Fibroblast of villous mesenchyme (primary cell): ENCODE measurements at places on chromosomes 1 and 21.
A peak's percentile ranks its signal among the peaks of the same experiment; 100 is the strongest.

DNA sequence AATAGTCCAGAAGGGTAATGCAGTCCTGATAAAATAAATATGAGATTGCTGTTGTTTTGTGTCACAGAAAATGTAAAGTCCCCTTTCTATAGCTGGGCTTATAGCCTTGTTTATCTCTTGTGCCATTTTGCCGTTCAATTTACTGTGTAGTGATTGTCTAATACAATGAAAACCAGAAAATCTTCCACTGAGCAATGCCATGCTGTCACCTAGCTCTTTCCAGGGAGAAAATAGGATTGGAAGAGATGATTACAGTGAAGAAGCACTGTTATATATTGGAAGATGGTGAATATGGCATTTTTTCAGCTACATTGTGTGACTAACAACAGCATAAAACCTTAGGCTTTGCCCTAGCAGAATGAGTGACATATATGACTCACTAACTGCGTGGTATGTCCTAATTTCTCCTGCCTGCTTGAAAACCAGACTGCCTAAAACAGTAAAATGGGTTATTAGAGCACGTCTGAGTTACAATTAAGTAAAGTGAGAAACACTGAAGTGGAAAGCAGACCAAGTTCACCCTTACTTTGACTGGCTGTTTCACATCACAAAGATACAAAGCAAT lies 332.4 kb upstream of the ZP4 start:
- no peak for DNase-seq

GRCh38 chr1:225766967-225767633 lies 10.5 kb upstream of the SRP9 start:
- DNase-seq = peak; percentile 98

- DNase-seq = peak; percentile 91
Measured at GRCh38 chr21:28418726-28419514, 573.8 kb downstream of the LTN1 start.

DNA sequence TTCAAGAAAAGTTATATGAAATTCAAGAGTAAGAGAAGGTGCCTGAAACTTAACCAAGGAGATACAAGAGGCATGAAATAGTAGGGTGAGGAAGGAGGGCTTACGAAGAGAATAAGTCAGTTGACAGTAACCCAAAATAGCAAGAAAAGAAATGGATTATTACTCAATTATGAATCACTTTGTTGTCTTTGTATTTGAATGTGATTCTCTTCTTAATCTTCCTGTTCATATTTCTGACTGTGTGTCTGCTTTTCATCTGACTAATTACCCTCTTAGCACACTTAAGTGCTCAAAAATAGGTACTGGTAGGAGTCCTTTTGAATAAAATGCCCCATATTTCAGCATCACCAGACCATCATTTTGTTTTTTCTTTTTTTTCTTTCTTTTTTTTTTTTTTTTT lies 39.4 kb downstream of the GLMN start:
- no peak for DNase-seq

- DNase-seq = peak; percentile 82
Measured at GRCh38 chr1:26472320-26472900, at the start of gene HMGN2. TSS of gene HMGN2 (plus strand) at chr1:26472440. CDS start at chr1:26472613, 173 bp downstream.

DNA sequence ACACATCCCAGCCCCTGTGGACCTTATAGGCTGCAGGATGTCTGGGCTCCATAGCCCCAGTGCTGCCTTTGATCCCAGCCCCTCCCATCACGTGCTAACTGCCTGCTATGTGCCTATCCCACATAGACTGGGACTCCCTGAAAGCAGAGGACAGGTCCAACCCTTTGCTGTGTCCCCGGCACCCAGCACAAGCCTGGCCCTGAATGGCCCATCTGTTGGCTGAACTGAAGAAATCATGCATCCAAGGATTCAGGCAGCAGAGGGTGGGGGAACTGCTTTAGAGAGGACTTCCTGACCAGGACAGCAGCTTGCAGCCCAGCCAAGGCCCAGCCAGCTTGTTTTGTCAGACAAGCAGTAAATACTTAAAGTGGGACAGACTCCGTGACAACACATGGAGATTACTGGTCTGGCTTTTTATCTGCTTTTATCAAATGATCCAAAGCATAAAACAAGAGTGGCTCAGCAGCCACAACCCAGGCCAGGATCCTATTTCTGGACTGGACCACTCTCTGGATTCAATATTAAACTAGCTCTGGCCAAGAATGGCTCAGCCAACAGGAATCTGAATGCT lies 69.3 kb downstream of the GLIS1 start:
- DNase-seq = no peak

DNA sequence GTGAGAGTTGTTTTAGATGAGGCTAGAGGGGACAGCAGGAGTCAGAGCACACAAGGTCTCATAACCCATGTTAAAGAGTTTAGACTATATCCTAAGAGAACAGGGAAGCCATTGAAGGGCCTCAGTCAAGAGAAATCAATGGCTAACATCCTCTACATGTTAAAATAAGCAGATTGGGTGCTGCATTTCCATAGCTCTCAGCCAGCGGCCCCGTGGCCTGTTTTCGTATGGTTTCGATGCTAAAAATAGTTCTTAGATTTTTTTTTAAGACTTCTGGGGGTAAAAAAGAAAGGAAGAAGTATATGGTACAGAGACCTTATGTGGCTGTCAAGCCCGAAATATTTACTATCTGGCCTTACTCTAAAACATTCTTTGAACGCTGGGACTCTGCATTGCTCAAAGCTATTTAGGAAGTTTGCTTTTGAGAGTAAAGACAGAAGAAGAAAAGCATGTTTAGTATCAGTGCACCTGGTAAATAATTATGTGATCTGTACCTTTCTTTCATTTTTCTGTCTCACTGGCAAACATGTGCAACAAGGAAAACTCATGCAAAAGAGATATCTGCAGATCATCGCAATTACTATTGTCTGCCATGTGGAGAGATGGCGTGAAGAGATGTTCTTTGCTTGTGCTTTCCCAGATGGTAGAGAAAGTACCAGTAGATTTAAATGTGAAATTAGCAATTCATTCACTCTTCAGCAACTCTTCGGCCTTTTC lies 8.4 kb downstream of the PDIK1L start:
- no peak for DNase-seq

DNA sequence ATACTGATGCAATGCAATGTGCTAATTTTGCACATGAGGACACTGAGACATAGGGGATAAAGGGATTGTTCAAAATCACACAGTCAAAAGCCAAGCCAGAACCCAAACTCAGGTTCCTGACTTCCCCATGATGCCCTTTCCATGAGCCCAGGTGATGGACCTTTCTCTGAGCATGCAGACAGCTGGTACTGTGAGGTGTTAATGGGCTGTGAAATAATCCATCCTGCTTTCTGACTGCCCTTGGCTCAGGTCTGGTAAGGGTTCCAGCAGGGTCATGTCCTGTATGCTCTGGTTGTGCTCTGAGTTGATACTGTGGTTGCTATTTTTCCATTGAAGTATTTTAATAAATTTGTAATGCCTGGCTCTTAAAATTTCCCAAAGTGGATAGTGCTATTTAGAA lies 50.0 kb downstream of the CNIH3 start:
- no peak for DNase-seq
